ENCODE measurements at places on chromosomes 1 and 21.

- DNase-seq: no peak
Observed at GRCh38 chr1:226350519-226350865, 41.5 kb upstream of the LIN9 start.

- DNase-seq: no peak
Observed at GRCh38 chr1:37404711-37405110, 69.7 kb upstream of the ZC3H12A start.

DNA sequence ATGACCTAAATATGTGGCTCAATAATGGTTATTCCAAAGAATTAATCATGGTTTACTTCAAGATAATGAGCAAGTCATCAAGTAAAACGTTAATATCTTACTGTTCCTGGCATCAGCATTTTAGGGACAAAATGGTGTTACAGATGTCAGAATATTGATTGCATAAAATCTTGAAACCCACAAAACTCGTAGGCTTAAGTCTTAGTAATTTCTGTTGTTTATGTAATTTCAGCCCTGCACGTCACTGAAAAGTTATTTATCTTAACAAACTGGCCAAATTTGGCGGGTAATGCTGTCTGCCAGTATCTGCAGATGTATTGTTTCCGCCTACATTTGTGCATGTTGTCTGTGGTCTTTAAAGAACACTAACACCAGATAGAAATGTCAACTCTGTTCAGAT, 25.8 kb downstream of the CDC7 start:
- no peak for DNase-seq

GRCh38 chr1:191851799-191852595, 306.3 kb upstream of the RGS18 start:
- no peak for DNase-seq

DNA sequence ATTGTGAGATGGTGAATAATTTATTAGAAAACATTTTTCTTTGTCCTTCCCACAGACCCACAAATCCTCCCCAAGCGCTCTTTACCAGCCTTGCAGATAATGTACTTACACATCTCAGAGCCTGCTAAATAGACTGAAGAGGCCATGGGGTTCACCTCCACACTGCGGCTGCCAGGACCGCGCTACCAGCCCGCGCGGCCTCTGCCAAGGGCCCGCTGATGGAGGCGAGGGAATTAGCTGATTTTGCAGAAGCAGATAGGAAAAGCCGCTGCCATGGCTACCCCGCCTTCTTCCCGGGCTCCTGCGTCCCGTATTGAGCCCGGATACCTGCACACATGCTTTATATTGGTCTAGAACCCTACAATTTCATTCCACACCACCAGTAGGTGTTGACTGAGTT, 248.0 kb upstream of the FOXD3 start:
- no peak for DNase-seq

GRCh38 chr1:224589006-224589405, 27.1 kb upstream of the CNIH3 start:
- no peak for DNase-seq

GRCh38 chr1:55747408-55747841, 532.3 kb upstream of the USP24 start:
- DNase-seq: no peak

DNA sequence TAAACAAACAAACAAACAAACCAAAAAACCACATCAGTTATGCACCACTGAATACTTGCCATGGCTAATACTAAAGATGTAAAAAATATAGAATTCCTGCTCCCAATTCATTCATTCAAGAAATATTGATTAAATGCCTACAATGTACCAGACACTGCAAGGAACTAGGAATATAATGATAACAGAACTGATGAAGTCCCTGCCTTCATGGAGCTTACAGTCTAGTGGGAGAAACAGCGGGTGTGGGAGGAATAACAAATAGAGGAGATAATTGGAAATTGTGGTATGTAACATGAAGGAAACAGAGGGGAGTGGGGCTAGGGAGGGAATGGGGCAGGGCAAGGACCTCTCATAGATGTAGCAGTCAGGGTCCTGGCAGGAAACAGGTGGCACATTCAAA, 58.6 kb upstream of the NBL1 start:
- no peak for DNase-seq

DNA sequence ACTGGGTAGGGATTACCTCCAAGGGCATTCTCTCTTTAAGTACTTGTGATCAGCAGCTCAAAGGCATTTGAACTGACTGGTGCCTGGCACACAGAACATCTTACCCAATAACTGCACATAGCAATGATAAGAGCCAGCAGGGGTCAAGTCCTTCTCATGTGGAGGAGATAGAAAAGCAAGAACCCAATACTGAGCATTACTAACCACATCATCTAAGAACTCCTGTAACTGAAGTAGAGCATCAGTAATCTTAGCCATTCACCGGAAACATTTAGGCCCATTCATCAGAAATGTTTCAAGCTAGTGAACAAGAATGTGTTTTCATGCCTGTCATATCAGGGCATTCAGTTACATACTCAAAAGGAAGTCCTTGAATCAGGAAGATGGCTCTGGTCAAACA, 33.6 kb upstream of the THEM4 start:
- no peak for DNase-seq
